ENCODE measurements at places on chromosomes 4 and X. TPM values are rescaled to one million over a fixed set of nuclear protein-coding genes. Genes with fewer than 3 reads are reported as not detected.

The GYPE gene
- total RNA-seq = 0.41 TPM

The AREG gene
- total RNA-seq = not detected

DNA sequence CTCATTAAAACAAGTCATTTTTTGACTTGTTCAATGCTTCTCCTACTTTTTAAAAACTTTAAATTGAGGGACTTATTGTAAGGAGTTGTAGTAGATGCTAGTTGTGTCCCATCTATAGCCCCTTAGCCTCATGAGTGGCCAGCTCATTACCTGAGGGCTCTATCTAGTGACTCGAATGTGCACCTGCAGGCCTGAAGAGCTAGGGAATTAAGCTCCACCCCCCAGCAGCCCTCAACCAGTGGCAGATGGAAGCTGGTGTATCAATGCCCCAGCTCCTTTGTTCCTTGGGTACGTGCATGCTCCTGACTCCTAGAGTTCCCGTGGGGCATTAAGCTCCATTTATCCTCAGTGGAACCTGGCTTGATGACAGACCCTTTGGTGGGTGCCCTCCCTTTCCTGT, 146.7 kb upstream of the FAM9B start:
- no peak for DNase-seq

DNA sequence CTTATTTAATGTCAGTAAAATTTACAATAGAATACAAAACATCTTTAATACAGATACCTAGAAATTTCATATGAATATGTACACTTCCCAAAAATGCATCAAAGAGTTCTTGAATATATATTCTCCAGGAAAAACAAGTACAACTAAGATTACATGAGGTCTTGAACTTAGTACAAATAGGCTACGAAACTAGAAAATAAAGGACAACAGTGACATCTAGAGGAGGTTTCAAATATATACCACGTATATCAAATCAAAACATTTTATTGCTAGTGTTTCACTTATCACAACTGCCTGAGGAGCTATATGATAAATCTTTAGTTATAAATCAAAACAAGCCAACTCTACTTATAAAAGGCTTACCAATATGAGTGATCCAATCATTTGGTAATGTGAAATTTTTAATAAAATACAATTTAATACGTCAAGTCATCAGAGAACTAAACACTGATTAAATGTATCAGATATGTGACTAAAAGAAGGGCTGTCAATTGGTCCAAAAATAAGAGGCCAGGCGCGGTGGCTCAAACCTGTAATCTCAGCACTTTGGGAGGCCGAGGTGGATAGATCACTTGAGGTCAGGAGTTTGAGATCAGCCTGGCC, 36.6 kb downstream of the ANAPC10 start:
- DNase-seq = no peak

- DNase-seq = no peak
Measured at GRCh38 chr4:76543378-76543777, 108.3 kb downstream of the SHROOM3 start.

GRCh38 chrX:119477812-119478232, 9.6 kb downstream of the SLC25A5 start:
- DNase-seq = no peak

GRCh38 chr4:88859191-88859812, 161.7 kb upstream of the NAP1L5 start:
- DNase-seq = no peak

- DNase-seq = peak; percentile 16
Measured at GRCh38 chr4:142405021-142405694, 440.9 kb downstream of the INPP4B start.

DNA sequence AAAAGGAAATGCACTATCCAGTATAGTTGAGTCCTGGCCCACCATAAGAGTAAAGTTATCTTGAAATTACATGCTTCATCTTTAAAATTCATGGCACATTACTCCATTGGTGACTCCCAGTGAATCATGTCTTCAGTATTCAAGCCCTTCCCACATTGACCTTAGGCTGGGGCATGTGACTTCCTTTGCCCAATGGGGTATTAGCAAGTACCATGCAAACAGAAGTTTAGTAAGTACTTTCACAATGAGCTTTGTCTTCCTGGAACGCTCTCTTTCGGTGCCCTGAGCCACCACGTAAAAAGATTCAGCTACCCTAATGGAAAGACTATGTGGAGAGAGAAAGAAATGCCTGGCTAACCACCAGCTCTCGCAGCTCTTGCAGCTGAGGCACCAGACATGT, 235.4 kb downstream of the HNRNPD start:
- DNase-seq = no peak

DNA sequence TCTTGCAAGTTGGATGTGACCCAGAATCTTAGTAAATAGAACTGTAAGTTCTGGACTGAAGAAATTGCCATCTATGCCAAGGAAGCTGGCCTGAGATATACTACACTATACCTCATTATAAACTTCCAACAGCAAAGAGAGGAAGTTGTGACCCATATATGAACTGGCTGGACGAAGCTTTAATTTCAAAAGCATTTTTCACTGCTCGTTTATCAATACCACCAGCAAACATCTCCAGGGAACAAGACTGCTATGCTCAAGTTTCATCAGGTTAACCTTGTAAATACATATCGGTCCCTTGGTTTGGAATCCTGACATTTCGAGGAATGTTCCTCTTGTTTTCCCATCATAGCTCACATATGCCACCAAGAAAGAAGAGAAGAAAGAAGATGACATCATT, 334.5 kb upstream of the IGFBP7 start:
- no peak for DNase-seq

DNA sequence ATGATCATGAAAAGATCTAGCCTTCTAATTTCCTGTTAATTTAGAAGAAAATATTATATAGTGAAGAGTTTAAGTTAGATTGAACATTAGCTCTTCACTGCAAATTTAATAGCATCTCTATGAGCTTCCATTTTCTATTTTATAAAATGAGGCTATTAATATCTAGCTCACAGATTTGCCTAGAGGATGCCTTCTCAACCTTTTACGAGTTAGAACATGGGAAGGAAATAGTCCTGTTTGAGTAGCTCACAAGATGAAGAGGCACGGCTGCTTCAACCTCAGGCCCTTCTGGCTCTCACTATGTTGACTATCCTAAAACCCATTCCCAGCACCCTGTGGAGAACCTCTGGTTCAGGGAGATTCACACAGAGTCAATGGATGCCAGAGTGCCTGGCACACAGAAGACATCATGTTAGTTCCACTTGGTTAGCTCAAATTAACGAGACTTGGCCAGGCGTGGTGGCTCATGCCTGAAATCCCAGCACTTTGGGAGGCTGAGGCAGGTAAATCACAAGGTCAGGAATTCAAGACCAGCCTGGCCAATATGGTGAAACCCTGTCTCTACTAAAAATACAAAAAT, 97.9 kb upstream of the GUCY1A1 start:
- no peak for DNase-seq
